ENCODE measurements at places on chromosomes 1 and 21. TPM values are rescaled to one million over a fixed set of nuclear protein-coding genes. Genes with fewer than 3 reads are reported as not detected.
A peak's percentile ranks its signal among the peaks of the same experiment; 100 is the strongest.

IVL gene
- polyA plus RNA-seq: not detected

RGS13 gene
- polyA plus RNA-seq: not detected

GRCh38 chr1:234022302-234022701, 117.8 kb downstream of the SLC35F3 start:
- DNase-seq: no peak

FLG2 gene
- not detected for polyA plus RNA-seq

LORICRIN gene
- polyA plus RNA-seq: not detected

DNA sequence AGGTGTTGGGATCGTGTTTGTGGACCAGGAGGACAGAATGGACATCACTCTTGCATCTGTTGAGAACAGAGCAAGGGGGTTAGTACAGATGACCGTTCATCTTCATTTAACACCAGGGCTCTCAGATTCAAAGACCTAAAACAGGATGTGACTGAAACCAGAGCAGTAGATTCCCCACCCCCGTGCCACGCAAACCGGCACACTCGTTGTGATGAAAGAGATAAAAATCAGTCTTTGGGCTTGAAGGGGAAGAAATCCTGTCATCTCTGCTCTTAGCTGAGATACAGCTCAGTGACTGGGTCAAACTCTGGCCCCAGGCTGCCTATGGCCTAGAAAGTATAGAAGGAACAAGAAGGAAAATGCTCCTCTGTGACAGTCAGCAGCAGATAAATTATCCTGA, 146.2 kb upstream of the KRTAP19-8 start:
- no peak for DNase-seq

MROH7 gene
- 0.05 TPM for polyA plus RNA-seq

ARHGEF10L gene
- 7.8 TPM for polyA plus RNA-seq

DNA sequence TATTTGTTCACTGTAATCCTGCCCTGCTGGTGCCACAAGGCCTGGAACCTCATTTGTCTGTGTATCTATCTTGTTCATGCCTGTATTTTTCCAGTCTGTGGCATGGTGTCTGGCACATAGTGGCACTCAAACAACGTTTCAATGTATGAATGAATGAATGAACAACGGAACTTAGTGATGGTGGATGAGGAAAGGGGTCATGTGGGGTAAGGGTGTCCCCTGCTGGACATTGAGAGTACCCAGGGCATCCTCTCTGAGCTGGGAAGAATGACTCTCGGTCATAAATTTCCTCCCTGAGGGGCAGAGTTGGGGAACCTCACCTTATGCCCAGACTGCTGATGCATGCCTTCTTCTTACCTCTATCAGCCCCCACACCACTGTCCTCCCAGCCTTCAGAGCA, 18.9 kb upstream of the ZNF683 start:
- no peak for DNase-seq

NUDT4B gene
- 18.7 TPM for polyA plus RNA-seq

DNA sequence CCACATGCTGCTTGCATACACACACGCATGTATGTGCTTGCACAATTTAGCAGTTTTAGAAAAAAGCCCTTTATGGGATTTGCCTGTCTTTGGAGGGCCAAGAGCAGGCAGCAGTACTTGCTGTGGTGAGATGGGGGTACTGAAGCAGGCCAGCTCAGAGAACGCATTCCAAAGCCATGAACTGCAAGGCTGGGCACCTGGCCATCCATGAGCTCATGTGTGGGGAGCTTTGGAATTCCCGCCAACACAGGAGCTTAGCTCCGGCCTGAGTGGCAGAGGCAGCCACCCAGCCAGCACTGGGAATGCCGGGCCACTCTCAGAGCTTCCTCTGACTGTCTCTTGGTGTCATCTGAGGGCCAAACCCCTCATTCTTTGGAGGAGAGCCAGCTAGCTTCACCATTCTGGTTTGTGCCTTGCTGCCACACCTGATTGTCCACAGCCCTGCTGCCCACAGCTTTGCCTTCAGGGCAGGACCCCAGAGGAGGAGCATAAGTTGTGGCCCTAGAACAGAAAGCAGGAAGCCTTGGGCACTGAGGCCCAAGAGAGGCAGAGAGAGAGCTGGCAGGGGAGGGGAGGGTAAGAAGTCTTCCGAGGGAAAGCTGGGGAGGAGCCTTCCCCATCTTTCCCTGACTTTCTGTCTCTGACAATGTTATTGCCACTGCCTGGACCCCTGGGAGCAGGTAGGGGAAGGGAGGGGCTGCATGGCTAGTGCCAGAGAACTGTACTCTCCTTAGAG, 92.1 kb upstream of the POU3F1 start:
- DNase-seq: peak; percentile 96

DNA sequence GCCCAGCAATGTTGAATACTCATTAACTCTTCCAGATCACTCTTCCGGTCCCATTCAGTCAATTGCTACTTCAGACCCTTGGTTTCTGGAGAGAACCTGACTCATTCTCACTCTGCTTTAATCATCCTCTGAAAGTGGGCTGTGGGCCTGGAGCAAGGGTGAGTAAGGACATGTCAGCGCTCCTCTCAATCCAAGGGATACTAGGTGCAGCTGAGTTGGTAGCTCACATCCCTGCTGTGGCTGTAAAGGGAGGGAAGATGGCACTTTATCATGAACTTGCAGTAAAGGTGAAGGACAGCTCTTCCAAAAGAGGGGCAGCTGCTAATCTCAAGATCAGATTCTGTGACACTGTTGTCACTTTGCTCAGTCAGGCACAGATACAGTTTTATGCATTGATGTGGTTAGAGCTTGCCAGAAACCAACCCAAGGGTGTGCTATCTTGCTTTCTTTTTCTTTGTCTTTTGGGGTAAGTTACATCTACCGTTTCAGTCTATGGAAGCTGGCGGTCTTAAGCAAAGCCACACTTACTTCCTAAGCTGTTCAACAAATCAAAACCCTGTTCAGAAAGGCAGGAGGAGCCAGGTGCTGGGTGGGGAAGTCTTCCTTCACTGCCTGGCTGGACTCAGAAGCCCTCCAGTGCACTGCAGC, 26.5 kb upstream of the NTPCR start:
- no peak for DNase-seq

- DNase-seq: no peak
These were observed 1.0 kb downstream of the PLPP3 start for GRCh38 chr1:56578138-56578962.

DNA sequence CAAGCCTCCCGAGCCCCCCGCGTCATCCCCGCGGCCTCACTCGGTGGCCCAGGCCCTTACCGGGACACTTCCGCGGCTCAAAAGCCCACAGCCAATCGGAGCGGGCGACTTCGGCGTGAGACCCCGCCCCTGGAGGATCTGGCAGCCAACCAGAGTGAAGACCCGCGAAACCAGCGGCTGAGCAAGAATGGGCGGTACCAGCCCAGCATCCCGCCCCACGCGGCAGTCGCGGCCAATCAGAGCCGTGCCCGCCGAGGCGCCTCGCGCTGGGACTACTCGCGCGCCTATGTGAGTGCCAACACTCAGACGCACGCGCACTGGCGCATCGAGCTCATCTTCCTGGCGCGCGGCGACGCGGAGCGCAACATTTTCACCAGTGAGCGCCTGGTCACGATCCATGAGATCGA, 22.5 kb downstream of the DISP3 start:
- no peak for DNase-seq

GRCh38 chr1:155977690-155978324, 540 bp downstream of the ARHGEF2 start:
- no peak for DNase-seq

GRCh38 chr1:110615548-110616130, 9.5 kb upstream of the KCNA2 start:
- DNase-seq: peak; percentile 8

DNA sequence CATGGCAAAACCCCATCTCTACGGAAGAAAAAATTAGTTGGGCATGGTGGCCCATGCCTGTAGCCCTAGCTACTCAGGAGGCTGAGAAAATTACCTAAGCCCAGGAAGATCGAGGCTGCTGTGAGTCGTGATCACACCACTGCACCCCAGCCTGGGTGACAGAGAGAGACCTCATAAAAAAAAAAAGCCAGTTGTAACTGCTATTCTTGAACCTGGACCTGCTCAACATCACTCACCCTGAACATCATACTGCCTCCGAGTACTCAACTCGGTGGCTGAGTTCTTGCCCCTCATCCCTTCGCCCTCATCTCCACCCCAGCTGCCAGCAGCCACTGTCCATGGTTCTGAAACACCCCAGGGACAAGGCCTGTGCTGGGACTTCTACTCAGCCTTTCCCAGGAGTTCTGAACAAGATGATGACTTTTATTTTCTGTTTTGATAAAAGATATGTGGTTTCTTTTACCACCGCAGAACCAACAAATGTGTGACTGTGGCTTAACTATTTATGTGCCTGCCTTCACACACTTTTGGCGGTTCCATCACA, 5.4 kb upstream of the DISP3 start:
- no peak for DNase-seq

ELK4 gene
- 8.6 TPM for polyA plus RNA-seq

PROX1 gene
- polyA plus RNA-seq: 0.07 TPM

DNA sequence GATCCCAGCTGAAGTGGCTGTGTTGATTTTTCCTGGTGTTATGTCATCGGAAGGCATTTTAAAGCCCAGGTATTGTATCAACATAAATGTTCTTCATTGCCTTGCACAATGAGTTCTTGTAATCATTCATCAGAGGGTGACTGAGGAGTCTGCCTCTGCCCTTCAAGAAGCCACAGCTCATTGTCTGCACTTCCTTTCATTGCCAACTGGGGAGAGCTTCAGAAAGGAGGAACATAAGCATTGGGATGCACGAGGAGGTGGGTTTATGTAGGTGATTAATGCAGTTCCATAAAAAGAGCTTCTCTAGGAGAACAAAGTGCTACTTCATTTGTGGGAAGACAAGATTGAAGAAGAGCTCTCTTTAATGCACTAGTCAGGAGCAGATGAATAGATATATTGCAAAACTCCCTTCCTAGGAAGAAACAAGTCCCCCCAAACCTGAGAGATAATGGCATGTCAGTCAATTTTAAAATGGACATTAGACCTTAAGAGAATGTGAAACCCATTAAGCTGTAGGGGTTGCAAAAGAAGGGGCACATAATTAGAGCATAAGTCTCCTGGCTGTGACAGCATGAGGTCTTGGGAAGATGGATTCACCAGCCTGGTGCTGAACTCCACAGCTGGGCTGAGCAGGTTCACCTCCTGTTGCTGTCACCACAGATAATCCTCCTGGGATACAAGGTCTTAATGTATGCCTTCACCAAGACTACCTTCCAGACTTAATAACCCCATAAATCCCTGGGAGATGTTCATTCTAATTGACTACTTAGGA, 124.6 kb downstream of the BACH1 start:
- no peak for DNase-seq

OR2T33 gene
- polyA plus RNA-seq: not detected

SH2D1B gene
- not detected for polyA plus RNA-seq

TTLL7 gene
- polyA plus RNA-seq: 17.9 TPM

GUCA2A gene
- polyA plus RNA-seq: not detected

DNA sequence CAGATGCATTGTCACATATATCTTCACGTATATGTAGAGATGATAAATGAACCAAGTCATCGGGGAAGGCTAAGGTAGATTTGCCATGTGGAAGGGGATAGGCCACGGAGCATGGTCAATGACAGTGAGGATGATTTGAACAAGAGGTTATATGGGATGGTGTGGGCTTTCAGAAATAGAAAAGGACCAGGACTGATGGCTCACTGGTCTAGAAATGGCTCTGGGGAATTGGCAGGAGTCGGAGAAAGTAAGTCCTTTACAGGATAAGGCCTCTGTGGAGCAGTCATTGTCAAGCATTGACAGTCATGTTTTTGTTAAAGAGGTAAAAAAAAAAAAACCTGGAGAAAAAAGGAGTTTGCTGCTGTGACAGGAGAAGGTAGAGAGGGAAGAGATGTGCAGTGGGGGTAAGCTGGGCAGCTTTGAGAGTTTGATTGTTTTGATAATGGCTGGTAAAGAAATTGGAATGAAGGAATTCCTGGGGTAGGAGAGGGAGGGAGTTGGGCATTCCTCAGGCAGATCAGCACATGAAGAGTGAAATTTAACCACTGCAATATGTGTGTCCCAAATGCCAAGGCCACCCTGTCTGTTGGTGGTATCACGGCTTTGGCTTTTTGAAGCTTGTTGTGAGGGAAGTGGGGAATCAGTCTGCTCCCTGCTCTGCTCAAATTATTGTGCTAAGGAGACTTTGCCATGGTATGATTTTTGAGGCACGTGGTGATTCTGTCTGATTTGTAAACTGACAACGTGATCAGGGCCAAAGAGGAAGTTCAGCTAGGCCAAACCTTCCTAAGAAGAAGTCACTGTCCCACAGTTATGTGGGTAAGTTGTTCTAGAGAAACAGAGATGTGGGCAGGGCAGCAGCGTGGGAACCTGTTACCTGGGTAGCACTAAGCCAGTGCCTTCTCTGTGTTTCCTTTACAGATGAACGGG, 26.0 kb downstream of the MACF1 start:
- no peak for DNase-seq

C1QC gene
- polyA plus RNA-seq: not detected

GRCh38 chr1:228341450-228341813, 65.2 kb downstream of the TRIM11 start:
- DNase-seq: no peak

IPP gene
- 10.3 TPM for polyA plus RNA-seq

RIMS3 gene
- 0.33 TPM for polyA plus RNA-seq

DNA sequence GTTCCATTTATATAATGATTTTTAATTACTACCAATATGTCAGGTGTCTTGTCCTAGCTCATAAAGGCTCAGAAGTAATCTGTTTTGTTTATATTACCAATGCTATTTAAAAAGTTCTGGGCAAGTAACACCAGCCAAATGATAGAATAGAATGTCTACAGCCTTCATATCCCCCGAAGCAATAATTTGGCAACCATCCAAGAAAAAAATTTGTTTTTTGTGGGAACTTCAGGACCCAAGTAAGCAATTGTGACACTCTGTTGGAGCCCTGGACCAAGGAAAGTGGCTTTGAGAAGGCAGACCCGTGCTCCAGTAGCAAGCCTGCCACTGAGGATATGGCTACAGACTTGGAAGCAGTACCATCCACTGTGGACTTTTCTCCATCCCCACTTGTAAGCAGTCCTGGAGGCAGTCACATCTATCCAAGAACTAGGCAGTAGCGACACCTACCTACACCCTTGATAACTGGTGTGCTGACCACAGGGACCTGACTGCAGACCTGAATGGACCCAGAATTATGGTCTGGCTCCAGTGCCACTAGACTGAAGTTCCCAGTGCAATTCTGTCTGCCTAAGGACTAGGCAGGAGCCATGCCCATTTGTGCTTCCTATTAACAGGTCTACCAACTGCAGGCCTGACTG, 870.7 kb upstream of the ADGRL2 start:
- DNase-seq: no peak

CHRNB2 gene
- 0.06 TPM for polyA plus RNA-seq

KCND3 gene
- 0.06 TPM for polyA plus RNA-seq

GRCh38 chr1:193533853-193534252, 347.4 kb upstream of the B3GALT2 start:
- DNase-seq: no peak

LRRC8D gene
- polyA plus RNA-seq: 41.1 TPM

DRAXIN gene
- polyA plus RNA-seq: 0.04 TPM
